Activated CD4-positive, alpha-beta memory T cell treated with anti-CD3 and anti-CD28 coated beads for 36 hours (primary cell): ENCODE measurements at places on chromosomes 7 and 10. TPM values are rescaled to one million over a fixed set of nuclear protein-coding genes. Genes with fewer than 3 reads are reported as not detected.

Gene RARRES2
- not detected for total RNA-seq

Gene ELFN1
- 0.10 TPM for total RNA-seq

Gene CTAGE15
- total RNA-seq: not detected

Gene CREB5
- 0.52 TPM for total RNA-seq

Gene SEMA3C
- not detected for total RNA-seq

Gene CPVL
- not detected for total RNA-seq

Gene SSC4D
- total RNA-seq: 0.81 TPM

Gene CAV1
- total RNA-seq: 0.07 TPM

Gene PAX2
- total RNA-seq: not detected

- no peak for DNase-seq
Observed at GRCh38 chr7:95517458-95517857, 31.7 kb downstream of the ASB4 start.

DNA sequence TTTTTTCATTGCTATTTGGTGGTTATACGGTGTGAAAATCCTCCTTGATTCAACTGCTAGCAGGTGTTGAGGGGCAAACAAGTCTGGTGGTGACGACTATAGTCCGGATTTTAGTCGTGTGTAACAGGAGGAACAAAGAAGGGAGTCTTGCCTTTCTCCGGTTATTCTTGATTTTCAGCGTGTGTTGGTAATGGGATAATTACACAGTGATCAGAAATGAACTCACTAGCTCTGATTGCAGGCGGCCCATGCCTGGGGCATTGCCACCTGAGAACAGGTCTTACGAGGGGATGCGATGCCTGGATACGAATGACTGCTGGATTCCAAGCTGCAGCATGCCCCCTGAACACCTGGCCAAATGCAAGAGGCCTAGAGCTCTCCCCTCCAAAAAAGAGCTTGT is 72.8 kb downstream of the CAMK1D start:
- no peak for DNase-seq

- no peak for DNase-seq
Observed at GRCh38 chr10:24467605-24468004, 256.1 kb downstream of the ARHGAP21 start.

DNA sequence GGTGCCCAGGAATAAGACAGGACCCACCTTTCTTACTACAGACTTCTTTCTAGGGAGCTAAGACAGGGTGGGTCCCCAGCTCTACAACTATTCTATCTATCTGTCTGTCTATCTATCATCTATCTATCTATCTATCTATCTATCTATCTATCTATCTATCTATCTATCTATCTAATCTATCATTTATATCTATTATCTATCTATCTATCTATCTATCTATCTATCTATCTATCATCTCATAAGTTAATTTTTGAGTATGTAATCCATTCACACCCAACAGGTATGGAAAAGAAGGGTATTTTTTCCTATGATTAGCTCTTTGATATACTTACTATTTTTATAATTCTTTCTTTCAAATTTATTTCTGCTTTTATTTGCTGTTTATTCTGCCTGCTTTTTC is 55.9 kb downstream of the BAMBI start:
- DNase-seq: no peak

DNA sequence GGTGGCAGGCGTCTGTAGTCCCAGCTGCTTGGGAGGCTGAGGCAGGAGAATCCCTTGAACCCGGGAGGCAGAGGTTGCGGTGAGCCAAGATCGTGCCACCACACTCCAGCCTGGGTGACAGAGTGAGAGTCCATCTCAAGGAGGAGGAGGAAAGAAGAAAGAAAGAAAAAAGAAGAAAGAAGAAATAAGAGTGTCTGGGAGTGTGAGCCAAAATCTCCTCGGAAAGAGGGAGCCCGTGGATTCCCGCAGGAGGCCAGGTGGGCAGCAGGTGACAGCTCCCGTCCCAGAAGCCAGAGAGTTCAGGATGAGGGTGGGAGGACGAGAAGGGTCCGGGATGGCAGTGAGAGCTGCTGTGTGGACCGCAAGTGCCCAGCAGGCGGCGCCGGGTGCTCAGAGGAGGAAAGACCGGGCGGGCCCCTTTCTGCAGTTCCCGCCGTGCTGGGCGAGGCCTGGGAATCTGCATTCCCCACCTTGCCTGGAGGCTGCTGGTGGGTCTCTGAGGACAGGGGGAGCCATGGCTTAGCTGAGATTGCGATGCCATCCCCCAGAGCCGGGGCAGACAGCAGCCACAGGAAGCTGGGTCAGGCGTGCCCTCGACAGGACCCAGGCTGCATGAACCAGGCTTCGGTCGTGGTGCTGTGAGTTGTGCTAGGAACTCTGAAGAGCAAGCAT is 17.1 kb upstream of the AMZ1 start:
- DNase-seq: peak; percentile 80

DNA sequence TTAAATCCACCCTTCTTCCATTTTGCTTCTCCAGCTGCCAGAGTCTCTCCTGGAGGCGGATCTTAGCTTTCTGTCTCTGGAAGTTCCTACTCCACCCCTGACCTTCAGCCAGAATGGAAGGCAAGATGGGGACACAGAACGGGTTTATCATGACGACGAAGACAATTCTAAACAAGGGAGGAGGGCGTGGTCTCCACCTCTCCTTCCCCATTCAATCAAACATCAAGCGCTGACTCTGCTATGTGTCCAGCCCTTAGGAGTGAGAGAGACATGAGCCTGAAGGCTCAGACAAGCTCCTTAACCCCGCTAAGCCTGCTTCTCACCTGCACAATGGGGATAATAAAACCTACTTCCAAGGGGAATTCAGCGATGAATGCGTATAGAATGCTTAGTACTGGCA is 3.1 kb downstream of the CYP17A1 start:
- no peak for DNase-seq

GRCh38 chr7:20539201-20539600 is 76.3 kb upstream of the ABCB5 start:
- DNase-seq: no peak

- no peak for DNase-seq
Observed at GRCh38 chr7:21358648-21359047, 69.2 kb upstream of the SP4 start.

DNA sequence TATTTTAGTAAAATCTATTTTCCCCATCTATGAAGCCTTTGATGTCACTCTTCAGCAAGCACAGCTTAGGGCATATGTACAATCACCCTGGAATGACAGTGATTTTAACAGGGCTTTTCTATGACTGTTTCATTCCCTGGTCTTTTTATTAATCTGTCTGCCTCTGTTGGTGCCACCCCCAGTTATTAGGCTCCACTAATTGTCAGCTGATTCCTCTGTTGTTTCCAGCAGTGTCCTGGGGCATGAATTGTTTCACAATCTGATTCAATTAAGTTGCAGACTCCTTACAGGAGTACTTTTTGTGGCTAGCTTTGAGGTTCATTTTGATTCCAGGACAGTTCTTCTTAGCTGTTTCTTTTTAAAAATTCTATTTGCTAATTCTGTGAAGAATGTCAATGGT is 38.6 kb downstream of the MYO3A start:
- no peak for DNase-seq

DNA sequence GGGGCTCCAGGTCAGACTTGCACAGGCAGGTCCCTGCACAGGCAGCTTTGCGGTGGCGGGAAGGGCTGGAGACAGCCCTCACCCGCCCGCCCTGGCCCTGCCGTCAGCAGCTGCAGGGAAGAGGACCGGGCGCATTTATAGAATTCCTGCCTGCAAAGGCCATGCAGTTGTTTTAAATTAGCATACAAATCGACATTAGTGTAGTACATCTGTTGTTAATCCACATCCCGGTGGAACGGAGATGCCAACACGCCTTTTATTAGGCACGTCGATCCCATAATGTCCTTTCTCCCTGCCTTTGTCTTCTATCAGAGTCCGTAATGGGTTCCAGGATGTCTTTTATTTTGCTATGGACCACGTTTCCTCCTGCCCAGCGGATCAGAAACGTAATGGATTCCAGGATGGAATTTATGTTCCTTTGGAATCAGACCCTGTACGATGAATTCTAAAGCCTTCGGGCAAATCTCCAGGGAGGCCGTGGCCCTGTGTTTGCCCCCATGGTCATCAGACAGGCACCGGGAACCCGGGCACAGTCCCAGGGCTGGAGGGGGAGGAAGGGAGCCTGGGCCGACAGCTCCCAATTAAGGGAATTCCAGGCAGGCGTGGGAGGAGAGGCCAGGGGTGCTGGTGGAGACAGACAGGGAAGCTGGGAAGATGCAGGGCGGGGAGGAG is 123.9 kb downstream of the COL26A1 start:
- DNase-seq: no peak

DNA sequence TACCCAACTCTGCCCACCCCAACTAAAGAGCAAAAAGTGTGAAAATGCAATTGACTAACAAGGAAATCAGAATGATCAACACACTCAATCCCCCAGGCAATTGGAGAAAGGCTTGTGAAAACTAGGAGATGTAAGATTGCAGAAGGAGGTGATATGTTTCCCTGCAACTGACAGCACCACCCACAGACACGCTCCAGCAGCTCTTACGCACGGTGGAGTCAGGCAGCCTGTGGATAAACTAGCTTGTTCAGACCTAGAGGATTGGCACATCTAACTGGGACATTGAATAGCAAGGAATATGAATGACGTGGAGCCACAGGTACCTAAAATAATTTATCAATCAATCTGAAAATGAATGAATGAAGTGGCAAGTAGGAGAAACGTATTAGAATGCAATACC is 125.7 kb upstream of the MYO3A start:
- DNase-seq: no peak

DNA sequence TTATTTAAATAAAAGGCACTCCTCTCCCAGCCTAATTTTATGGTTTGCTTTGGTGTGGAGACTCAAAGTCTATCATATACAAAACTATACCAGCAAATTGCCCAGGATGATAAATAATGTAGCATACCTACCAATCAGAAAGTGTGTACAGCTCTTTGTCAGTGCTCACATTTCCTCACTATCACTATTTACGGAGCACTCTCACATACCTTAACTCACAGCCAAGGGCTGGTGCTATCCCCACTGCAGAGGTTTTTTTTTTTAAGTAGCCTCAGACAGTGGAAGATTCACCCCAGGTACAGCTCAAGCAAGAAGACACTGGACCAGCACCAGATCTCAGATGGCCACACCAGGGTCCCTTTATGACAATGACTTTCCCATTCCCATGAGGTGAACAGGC is 2.5 kb downstream of the PDLIM1 start:
- DNase-seq: no peak

DNA sequence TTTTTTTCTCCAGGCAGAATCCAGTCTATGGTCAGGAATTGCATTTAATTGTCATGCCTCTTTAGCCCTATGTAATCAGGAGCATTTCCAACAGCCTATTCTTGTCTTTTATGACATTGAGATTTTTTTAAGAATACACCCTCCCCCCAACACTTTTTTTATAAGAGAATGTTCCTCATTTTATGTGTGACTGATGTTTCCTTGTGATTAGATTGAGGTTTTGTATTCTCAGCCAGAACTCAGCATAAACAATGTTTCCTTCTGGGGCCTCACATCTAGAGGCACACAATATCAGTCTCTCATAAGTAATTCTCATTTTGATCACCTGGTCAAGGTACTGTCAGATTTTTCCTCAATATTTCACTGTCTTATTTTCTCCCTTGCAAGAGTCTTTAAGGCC is 193.4 kb upstream of the PDE1C start:
- no peak for DNase-seq

DNA sequence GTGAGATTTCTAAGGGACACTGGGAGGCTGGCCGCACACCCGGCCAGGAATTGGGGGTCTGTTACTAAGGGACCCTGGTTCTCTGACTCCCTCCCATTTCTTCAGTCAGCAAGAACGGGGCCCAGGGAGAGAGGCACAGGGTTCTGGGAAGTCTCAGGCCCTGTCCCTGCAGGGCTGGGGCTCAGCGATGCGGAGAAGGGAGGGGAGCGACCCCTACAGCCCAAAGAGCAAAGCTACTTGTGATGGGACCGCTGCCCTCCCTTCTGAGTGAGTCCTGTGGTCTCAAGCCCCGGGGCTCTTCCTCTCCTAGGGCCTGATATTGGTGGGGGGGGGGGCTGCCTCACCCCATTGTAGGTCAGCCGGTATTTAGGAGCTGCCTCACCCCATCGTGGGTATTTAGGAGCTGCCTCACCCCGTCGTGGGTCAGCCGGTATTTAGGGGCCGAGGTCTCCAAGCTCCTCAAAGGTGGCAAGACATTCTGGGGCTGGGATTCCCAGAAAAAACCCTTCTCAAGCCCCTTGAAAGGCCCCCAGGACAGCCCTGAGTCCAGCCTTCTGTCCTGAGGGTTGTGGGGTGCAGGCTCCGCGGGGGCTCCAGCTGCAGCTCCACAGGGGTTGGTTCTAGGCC is 16.9 kb upstream of the NKX6-2 start:
- no peak for DNase-seq

DNA sequence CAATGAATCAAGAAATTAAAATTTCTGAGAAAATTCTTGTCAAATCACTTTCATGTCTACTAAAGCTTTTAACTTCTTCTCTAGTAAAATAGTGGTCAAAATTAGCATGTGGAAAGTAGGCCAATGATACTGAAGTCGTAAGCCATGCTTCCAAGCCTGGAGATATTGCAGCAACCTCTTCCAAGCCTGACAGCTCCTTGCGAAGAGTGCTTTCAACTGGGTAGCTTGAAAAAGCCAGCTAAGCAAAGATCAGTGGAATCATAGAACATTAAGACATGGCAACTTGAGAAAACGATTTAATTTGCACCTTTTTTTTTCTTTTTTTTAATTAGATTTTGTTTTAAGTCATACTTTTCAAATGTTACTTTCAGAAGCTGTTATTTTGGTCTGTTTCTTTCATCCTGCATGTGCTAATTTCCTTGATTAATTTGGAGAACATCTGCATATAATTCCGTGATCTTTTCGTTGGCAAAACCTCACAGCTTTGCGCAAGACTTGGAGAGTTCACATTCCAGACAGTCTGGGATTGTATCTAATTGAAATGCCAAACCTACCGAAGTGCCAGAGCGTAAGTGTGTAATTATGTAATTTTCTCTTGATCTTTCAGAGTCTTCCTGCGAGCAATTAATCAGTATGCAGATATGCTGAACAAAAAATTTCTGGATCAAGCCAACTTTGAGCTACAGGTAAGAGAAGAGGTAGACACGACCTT is 142.2 kb upstream of the INSYN2A start:
- no peak for DNase-seq

DNA sequence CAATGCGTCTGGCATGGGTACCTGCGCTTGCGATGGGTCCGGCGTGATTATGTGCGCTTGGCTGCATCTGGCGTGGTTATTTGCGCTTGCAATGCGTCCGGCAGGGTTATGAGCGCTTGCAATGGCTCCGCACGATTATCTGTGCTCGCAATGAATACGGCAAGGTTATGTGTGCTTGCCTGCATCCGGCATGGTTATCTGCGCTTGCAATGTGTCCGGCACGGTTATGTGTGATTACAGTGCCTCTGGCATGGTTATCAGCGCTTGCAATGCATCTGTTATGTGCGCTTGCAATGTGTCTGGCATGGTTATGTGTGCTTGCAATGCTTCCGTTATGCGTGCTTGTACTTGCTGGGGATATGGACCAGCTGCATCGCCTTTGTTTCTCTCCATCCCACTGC is 37.7 kb downstream of the RBAK start:
- no peak for DNase-seq

GRCh38 chr7:104772405-104773345 is 241.3 kb upstream of the KMT2E start:
- no peak for DNase-seq
